ENCODE measurements at places on chromosomes 11 and 22. TPM values are rescaled to one million over a fixed set of nuclear protein-coding genes. Genes with fewer than 3 reads are reported as not detected.

Gene SULT4A1
- total RNA-seq = not detected

Gene KCNC1
- 0.10 TPM for total RNA-seq

Gene SYT7
- total RNA-seq = 1.1 TPM

Gene C22orf42
- total RNA-seq = not detected

Gene HSPA8
- 1,804 TPM for total RNA-seq

Gene MAP6
- total RNA-seq = 1.7 TPM

Gene OR52L1
- total RNA-seq = not detected

Gene SHANK2
- 10.5 TPM for total RNA-seq

Gene EIF4G2
- 586 TPM for total RNA-seq

Gene FOLR2
- total RNA-seq = not detected

Gene CRYBB2
- total RNA-seq = 0.23 TPM

Gene TYMP
- 21.2 TPM for total RNA-seq

Gene BEST1
- 5.8 TPM for total RNA-seq

Gene RIMBP3B
- total RNA-seq = 0.71 TPM

Gene DEUP1
- not detected for total RNA-seq

Gene UBQLNL
- total RNA-seq = not detected

Gene PLEKHB1
- 0.55 TPM for total RNA-seq

Gene CRYBB1
- not detected for total RNA-seq

Gene XKR3
- total RNA-seq = not detected

Gene PGA5
- not detected for total RNA-seq

Gene ART1
- total RNA-seq = not detected

Gene MRGPRX3
- total RNA-seq = not detected

Gene FGF3
- not detected for total RNA-seq

Gene SAA1
- total RNA-seq = not detected

Gene C11orf86
- 57.8 TPM for total RNA-seq

Gene PYGM
- total RNA-seq = 0.79 TPM

Gene PLAAT2
- total RNA-seq = not detected

Gene SLC1A2
- total RNA-seq = 0.10 TPM

Gene RNF121
- total RNA-seq = 56.3 TPM

Gene GAL3ST1
- 6.6 TPM for total RNA-seq

Gene TOM1
- total RNA-seq = 16.0 TPM

Gene PATE4
- total RNA-seq = not detected

Gene LRP5
- 62.0 TPM for total RNA-seq

Gene TREH
- not detected for total RNA-seq

Gene SC5D
- 10.3 TPM for total RNA-seq

Gene CCDC73
- total RNA-seq = 0.05 TPM

Gene DESI1
- 15.4 TPM for total RNA-seq

Gene OR8A1
- not detected for total RNA-seq

Gene CTSC
- total RNA-seq = 67.2 TPM

Gene PRCP
- total RNA-seq = 49.9 TPM

Gene SYNGR1
- total RNA-seq = 11.1 TPM

Gene KRTAP5-1
- not detected for total RNA-seq

Gene FOSL1
- total RNA-seq = 215 TPM

Gene PATE2
- total RNA-seq = not detected

Gene ZBTB16
- not detected for total RNA-seq
